Central memory CD4-positive, alpha-beta T cell (primary cell): ENCODE measurements at places on chromosomes 3 and 15.

- DNase-seq: peak; percentile 41
These were observed 113.8 kb downstream of the AKAP13 start for GRCh38 chr15:85494048-85494777.

- DNase-seq: no peak
These were observed 8.1 kb downstream of the CAV3 start for GRCh38 chr3:8741581-8742261.

DNA sequence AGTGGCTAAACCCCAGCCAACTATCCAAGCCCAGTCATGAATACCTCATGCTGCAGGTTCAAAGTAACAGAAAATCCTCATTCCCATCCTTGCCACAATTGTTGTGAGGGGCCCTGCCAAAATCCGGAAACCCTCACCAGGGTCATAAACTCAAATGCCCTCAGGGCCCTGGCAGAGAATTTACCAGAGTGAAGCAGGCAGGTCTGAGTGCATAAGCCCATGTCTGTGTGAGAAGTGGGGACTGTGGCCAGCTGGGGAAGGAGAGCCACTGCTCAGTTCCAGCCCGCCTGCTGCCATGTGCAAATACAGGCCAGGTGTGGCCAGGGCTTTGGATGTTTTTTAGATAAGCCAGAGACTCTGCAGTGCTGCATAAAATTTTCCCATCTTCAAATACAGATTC, 7.0 kb downstream of the CEP152 start:
- DNase-seq: no peak

GRCh38 chr15:90022345-90022744, 21.2 kb downstream of the ZNF710 start:
- no peak for DNase-seq

- DNase-seq: no peak
These were observed 71.8 kb downstream of the TM2D3 start for GRCh38 chr15:101580431-101580830.

DNA sequence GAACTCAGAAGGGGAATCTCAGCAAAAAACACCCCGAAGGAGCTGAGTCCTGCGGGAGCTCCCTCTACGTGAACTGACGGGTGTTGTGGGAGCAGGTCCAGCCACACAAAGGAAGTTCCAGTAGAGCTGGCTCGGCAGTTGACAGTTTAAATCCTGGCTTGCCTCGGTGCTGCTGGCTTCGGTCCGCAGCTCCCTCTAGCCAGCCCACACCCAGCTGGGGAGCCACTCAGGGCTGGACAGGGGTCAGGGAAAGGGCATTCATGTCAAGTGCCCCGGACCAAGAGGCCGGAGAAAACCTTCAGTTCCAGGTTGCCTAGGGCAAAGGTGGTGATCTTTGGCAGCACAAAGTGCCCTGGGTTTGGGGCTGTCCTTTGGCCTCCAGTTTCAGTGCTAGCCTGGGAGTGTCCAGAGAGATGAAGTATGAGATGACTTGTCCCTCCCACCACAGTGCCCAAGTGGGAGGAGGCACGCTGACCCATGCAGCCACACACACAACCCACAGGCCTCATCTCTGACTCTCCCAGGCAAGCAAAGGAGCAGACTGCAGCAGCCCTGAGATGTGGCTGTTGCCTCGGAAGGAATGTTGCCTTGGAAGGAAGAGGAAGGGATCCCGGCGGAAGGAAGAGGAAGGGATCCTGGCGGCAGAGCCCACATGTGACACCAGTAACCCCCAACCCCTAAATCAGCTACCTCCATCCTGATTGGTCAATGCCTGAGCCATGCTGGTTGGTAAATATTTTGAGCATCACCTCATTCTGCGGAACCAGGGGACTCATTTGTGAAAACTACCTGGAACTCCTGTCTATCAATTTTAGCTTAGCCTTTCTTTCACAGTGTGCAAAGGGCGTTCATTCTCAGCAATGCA, 13.9 kb upstream of the ANPEP start:
- no peak for DNase-seq

- no peak for DNase-seq
These were observed at the start of gene GAP43 for GRCh38 chr3:115623044-115623868. Gene GAP43 (plus strand): TSS chr3:115623510. CDS start chr3:115623690, 180 bp downstream.

DNA sequence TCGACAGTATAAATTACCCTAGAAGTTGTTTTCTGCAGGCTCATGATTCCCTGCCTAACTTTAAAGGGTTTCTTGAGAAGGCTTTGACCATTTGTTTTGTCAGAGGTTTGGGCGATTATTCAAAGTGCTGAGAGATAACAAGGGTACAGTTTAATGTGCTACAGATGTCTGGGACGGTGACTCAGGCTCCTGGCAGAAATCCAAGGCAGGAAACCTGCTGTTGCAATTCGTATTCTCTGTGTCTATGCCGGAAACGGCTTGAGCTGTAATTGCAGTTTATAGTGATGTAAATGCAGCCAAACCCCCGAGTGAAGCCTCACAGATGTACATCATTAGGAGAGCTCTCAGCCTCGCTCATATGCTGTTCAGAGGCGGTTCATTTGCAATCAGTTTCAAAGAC, 65.6 kb downstream of the SYNPR start:
- no peak for DNase-seq

DNA sequence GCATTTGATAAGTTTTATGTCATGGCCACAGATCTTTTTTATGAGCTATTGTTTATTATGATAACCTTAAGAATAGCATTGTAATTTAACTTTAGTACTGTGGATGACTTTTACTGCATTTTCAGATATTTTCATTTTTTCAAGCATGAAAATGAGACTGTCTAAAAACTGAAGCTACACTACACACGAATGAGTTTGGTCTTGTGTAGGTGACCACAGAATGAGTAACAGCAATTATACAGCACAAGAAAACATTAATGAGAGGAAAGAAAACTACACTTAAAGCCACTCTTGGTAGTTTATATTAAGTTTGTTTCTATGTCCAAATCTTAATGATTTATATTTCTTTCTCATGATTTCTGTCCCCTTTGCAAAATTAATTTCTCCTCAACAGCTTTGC, 809.2 kb downstream of the NAALADL2 start:
- no peak for DNase-seq

DNA sequence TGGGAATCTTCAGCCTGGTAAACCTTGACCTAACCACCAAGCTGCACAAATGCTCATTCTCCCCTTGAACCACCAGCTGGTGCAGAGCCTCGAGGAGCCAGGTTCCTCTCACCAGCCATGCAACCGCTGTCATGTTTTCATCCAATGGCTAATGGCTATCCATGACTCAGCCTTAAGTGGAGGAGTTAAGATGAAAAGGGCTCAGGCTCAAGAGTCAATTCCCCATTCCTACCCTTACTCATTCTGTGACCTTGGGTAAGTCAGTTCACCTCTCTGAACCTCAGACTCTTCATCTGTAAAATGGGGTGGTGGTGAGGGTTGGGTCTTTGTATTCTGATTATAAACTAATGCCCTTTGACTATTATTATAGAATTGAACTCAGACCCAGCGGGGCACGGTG, 515.6 kb downstream of the SHQ1 start:
- DNase-seq: no peak

DNA sequence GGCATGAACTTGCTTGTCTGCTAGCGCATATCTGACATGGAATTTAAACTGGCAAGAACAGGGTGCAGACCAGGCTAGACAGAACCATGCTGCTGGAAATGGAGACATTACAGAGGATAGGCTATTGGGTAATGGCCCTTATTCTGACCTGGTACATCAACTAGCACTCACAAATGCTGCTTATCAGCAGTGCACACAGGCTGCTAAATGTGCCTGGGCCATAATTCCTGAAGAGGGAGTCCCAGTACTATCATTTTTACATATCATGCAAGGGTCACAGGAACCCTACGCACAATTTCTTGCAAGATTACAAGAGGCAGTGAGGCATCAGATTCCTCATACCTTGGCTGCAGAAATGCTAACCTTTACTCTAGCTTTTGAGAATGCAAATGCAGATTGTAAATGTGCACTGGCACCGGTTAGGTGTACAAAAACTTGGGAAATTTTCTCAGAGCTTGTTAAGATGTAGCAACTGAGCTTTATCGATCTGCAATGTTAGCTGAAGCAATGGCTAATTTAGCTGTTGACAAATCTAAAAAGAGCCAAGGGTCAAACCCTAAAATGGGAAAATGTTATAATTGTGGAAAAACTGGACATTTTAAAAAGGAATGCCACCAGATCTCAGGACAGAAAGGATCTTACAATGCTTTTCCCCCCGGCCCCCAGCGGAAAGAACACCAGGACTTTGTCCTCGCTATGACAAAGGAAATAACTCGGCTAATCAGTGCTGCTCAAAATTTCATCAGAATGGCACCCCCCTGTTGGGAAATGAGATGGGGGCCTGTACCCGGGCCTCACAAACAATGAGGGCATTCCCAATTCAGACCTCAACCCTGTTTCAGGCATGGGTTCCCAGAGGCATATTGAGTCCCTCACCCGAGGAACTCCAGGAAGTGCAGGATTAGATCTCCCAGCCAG, 21.1 kb downstream of the CCRL2 start:
- no peak for DNase-seq

- DNase-seq: no peak
These were observed 21.9 kb downstream of the ACAA1 start for GRCh38 chr3:38114875-38115644.

GRCh38 chr15:55253580-55253979, 36.0 kb downstream of the RAB27A start:
- DNase-seq: no peak

DNA sequence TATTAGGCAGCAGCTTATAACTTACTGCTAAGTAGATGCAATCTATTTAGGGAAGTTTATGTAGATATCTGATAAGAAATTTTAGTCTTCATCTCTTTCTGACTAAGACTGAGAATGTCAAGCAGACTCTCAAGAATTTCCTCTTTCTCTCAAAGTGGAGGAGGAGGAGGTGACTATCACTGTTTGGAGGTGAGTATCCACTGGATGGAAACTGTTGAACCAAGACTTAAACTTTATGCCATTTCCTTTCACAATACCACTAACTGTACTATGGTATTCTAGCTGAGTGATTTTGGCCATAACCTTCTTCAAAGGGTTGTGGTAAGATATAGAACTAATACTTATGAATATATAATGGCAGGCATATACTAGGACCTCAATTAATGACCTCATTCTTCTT, 64.6 kb downstream of the TPRG1 start:
- no peak for DNase-seq

DNA sequence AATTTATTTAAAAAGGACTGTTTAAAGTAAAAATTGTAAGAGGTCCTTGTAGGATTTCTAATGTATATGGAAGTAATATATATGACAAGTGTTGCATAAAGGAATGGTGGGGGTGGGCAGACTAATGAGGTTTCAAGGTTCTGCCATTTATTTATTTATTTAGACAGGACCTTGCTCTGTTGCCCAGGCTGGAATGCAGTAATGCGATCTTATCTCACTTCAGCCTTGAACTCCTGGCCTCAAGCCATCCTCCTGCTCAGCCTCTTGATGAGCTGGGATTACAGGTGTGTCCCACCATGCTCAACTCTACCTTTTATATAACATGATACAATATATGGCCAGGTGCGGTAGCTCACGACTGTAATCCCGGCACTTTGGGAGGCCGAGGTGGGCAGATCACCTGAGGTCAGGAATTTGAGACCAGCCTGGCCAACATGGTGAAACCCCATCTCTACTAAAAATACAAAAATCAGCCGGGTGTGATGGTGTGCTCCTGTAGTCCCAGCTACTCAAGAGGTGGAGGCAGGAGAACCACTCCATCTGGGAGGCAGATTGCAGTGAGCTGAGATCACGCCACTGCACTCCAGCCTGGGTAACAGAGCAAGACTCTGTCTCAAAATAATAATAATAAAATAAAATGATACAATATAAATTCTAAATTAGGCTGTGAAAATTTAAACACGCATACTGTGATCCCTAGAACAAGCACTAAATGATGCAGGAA, 33.8 kb upstream of the IGF2BP2 start:
- DNase-seq: no peak

GRCh38 chr3:21697707-21698106, 53.3 kb downstream of the ZNF385D start:
- no peak for DNase-seq

GRCh38 chr3:179146911-179147513, 1.1 kb upstream of the PIK3CA start:
- DNase-seq: peak; percentile 72

GRCh38 chr15:78359041-78359808, 19.1 kb downstream of the CRABP1 start:
- DNase-seq: no peak

GRCh38 chr15:67997996-67998395, 56.1 kb upstream of the PIAS1 start:
- no peak for DNase-seq

DNA sequence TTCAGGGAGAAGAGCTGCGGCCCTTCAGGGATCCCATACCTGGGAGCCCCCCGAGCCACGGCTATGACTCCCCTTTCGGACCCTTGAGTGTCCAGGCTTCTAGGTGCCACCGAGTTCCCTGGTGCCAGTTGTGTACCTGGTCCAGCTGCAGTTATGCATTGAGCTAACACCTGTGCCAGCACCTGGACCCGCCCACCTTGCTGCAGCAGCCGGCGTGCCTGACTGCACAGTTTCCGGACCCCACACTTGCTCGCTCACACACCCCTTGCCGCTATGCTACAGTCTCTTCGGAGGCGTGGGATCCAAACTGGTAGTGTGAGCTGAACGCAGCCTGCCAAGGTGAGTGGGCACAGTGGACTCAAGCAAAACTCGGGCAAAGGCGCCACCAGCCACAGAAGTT, 284.5 kb upstream of the ROBO1 start:
- no peak for DNase-seq

DNA sequence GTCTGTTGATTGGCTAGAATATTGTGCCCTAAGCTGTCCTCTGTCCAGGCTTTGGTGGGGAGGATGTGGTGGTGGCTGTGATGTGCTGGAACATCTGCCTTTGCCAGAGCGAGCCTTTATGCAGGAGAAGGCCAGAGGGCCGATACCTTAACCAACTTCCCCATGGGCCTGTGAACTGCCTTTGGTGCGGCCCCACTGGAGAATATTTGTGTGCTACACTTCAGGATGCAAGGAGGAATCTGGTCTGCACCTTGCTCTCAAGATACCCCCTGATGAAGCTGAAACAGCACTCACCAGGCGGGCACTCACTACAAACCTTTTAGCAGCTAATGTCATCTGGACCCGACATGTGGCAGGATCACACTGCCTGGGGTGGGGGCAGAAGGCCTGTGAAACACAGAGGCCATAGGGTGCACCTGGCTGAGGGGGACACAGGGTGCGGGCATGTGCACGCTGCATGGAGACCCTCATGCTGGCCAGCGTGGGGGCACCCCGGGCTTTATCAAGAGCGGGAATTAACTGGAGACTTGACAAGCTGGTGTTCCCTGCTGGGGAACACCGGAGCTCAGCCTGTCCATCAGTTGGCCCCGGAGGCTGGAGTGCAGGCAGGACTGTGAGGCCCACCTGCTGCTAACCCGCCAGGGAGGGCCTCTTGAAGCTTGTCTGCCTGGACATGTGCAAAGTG, 16.4 kb downstream of the PRR23E start:
- no peak for DNase-seq
